Pancreas (tissue), 10 donors: ENCODE measurements at places on chromosomes 5 and 9.
A peak's percentile ranks its signal among the peaks of the same experiment; 100 is the strongest.

- DNase-seq, result no peak
- no peaks in the 10 kb centered on the region for H3K4me1 ChIP-seq
- no peak overlapping the region for H3K4me3 ChIP-seq
- no peaks in the 10 kb centered on the region for H3K36me3 ChIP-seq
Measured at GRCh38 chr9:74120470-74120869, 376.7 kb upstream of the RORB start.

DNA sequence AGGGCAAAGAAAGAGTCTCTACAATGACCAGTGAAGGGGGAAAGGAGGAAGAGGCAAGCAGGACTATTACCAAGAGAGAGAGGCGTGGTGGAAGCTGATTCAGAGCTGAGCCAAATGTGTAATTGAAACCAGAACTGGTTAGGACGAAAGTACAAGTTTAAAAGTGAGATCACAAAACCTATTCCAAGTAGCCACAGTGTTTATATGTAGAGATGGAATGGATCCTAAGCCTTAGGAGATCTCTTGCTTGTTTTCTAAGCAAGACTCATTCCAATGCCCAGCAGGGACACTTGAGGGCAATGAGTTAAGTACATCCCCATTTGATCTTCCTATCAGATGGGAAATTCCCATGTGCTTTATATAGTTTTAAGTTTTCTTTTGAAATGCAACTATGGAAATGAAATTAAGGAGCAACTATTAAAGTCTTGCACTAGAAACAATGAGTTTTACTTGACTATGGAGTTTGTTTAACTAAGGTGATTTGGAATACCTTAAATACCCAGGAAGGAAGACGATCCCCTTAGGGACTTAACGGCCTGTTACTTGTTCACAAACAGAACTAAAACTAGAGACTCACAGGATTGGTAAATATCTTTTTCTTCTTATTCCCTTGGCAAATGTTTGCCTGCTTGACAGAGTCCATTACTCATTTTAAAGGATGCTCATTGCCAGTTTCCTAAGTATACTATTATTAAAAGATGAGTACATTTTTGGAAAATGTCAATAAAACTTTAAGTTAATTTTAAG lies 51.1 kb upstream of the SNX2 start:
- no peaks in the 10 kb centered on the region for H3K27me3 ChIP-seq
- H3K4me1 ChIP-seq, result no peaks in the 10 kb centered on the region
- DNase-seq, result no peak
- no peak overlapping the region for H3K4me3 ChIP-seq
- H3K36me3 ChIP-seq, result no peaks in the 10 kb centered on the region

DNA sequence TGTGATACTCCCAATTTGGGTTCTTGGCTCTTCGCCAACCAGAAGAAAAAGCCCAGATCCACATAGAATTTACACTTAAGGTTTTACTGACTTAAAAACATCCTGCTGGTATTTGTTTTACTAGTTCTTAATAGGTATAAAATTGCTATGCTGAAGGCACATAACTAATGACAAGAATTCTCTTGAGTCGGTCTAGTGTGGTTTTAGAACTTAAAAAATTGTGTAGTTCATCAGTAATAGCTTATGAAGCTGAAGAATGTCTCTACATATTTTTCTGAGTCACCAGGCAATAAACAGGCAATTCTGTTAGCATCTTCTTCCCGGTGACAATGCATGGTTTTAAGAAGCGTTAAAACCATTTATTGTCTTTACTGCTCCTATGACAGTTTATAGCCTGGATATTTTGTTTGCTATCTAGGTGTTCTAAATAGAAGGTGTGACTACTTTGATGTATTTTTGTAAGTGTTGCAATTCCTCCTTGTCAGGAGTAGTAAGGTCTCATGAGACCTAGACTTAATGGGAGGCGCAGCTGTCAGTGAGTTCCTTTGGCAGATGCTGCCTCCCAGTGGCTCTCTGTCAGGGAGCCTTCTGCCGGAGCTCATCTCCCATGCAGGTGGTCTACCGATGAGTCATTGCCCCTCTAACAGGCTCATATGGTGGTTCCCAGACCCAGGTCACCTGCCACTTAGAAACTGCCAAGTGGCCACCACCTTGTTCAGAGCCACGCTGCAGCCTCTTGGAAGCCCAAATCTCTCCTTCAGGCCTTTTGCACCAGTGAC lies 173.8 kb downstream of the MAST4 start:
- H3K4me3 ChIP-seq, result no peak overlapping the region
- no peaks in the 10 kb centered on the region for H3K4me1 ChIP-seq
- no peaks in the 10 kb centered on the region for H3K36me3 ChIP-seq
- H3K27ac ChIP-seq, result no peak overlapping the region
- H3K27me3 ChIP-seq, result no peaks in the 10 kb centered on the region

DNA sequence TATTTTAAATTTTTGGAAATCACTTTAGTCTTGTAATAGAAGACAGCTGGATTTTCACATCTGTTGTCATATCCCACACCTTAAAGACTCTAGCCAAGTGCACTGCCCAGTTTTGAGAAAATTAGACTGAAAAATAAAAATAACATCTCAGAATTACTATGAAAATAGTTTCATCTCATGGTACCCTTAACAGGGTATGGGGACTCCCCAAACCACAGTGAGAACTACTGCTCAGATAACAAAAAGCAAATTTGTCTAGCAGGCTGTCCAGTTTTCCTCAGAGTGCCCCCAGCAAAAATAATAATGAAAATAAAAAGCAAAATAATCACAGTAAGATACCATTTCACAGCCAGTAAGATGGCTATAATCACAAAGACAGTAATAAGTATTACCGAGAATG lies 6.5 kb downstream of the UBQLN1 start:
- no peak for DNase-seq
- no peaks in the 10 kb centered on the region for H3K36me3 ChIP-seq
- no peaks in the 10 kb centered on the region for H3K27me3 ChIP-seq
- no peak overlapping the region for H3K27ac ChIP-seq

- H3K36me3 ChIP-seq, result no peaks in the 10 kb centered on the region
- H3K4me3 ChIP-seq, result peak overlapping the region; percentile 33
- H3K4me1 ChIP-seq, result no peaks in the 10 kb centered on the region
- no peak for DNase-seq
- H3K27me3 ChIP-seq, result no peaks in the 10 kb centered on the region
Measured at GRCh38 chr9:95516221-95516733, 494 bp downstream of the PTCH1 start.

- no peak overlapping the region for H3K4me3 ChIP-seq
- no peak overlapping the region for H3K27ac ChIP-seq
- no peak for DNase-seq
- H3K36me3 ChIP-seq, result no peaks in the 10 kb centered on the region
- H3K4me1 ChIP-seq, result no peaks in the 10 kb centered on the region
Measured at GRCh38 chr5:101720033-101720432, 576.1 kb downstream of the SLCO4C1 start.

GRCh38 chr5:26024774-26025173 lies 1013.6 kb downstream of the CDH9 start:
- H3K4me3 ChIP-seq, result no peak overlapping the region
- H3K36me3 ChIP-seq, result no peaks in the 10 kb centered on the region
- H3K27ac ChIP-seq, result no peak overlapping the region

DNA sequence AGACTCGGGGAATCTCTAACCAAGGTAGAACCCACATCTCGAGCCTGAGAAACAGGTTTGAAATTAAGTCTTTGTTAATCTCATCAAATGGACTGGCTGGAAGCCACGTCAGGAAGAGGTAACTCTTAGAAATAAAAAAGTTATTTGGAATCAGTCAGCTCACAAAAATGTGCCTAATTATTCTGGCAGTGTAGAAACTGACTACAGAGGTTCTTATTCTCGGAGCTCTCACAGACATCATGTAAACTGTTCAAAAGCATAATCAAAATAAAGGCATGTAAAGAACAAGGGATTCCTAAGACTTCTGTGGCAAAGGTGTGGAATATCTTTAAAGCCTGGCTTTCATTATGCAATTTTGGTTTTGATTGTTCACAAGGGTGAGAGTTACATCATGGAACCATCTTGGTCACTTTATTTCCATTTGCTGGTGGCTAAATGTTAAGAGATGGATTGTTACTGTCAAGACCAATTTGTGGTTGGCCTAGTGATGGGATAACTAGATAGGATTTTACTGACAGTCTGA lies 85.1 kb downstream of the OTULIN start:
- peaks cover 5% of the 10 kb centered on the region for H3K36me3 ChIP-seq
- no peak overlapping the region for H3K27ac ChIP-seq
- no peak overlapping the region for H3K4me3 ChIP-seq
- H3K27me3 ChIP-seq, result no peaks in the 10 kb centered on the region

DNA sequence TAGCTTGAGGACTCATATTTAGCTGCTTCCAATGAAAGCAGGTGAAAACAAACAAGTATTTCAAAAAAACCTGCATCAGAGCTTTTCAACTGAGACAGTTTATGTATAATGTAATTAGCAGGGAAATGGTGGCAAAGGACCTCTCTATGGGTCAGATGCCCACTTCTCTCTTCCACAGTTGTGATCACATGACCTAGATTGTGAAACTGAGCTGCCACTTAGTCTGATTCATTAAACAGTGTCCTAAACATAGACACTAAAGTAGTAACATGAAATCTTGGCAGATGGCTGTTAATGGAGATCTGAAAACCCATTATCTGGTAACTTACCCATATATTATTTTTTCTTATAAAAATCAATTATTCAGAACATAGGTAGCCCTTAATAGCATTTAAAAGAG lies 663.6 kb upstream of the RIOK2 start:
- H3K27me3 ChIP-seq, result no peaks in the 10 kb centered on the region
- H3K4me3 ChIP-seq, result no peak overlapping the region

DNA sequence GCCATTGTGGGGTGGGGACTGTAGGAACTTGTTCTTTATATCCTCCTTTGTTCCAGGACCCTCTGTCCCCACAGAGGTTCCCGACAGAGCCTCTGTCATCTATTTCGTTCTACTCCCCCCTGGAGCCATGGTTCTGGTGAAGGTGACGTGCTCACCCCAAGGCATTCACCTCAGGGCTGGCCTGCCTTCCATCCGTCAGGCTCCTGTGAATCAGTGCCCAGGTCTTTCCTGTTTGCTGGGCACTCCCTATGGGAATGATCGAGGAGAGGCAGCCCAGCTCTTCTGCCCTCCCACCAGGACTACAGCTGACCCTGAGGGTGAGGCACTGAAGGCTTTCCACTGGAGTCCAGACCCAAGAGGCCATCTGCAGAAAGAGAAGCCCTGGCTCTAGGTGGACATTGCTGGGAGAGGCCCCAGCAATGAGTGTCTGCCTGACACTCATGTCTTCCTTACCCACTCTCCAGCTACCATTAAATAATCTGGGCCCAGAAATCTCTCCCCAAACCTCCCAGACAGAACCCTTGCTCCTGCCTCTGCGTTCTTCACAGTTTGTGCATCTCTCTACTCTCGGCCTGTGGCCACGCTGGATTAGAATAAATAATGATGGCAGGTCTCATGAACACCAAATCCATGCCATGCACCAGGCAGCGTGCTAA lies 214.2 kb downstream of the FSTL4 start:
- no peaks in the 10 kb centered on the region for H3K4me1 ChIP-seq
- no peaks in the 10 kb centered on the region for H3K36me3 ChIP-seq
- no peak overlapping the region for H3K4me3 ChIP-seq
- no peak overlapping the region for H3K27ac ChIP-seq

DNA sequence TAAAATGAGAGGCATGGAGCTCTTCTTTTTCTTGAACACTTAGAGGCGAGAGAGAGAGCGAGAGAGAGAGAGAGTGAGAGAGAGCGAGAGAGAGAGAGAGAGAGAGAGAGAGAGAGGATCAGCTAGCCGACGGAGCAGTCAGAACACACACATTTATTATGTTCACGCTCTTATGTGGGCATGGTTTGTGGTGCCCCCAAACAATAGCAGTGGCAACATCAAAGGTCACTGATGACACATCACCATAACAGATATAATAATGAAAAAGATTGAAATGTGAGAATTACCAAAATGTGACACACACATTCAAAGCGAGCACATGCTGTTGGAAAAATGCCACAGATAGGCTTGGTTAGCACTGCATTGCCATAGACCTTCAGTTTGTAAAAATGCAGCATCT lies 116.1 kb downstream of the KDM4C start:
- H3K4me3 ChIP-seq, result no peak overlapping the region
- H3K36me3 ChIP-seq, result no peaks in the 10 kb centered on the region
- H3K27me3 ChIP-seq, result no peaks in the 10 kb centered on the region
- H3K27ac ChIP-seq, result no peak overlapping the region

- no peaks in the 10 kb centered on the region for H3K4me1 ChIP-seq
- peaks cover 6% of the 10 kb centered on the region for H3K36me3 ChIP-seq
- H3K4me3 ChIP-seq, result no peak overlapping the region
- no peak for DNase-seq
Measured at GRCh38 chr5:73892218-73892617, 266.2 kb downstream of the ARHGEF28 start.

DNA sequence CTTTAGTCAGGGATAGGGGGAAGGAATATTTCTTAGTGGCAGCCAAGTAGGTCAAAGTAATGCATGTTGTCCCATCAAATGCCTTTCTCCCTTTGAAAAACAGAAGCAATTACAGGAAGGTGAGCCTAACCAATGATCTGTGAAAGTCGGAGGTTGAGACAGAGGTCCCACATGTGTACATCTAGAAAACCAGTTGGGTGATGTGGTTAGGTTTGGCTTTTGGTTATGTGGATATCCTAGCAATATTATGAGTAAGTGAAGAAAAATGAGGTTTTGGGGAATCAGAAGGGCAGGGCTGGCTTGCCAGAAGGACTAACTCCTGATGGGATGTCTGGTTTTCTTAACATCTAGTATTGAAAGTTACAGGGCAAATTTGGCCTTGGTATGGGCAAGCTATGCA lies 63.4 kb upstream of the PALM2AKAP2 start:
- DNase-seq, result no peak
- H3K27ac ChIP-seq, result no peak overlapping the region
- H3K4me1 ChIP-seq, result no peaks in the 10 kb centered on the region

- H3K36me3 ChIP-seq, result no peaks in the 10 kb centered on the region
- peak overlapping the region; percentile 42 for H3K27ac ChIP-seq
- no peak for DNase-seq
- H3K4me1 ChIP-seq, result peaks cover 51% of the 10 kb centered on the region
Measured at GRCh38 chr9:87570000-87570908, 72.6 kb downstream of the DAPK1 start.

- H3K4me3 ChIP-seq, result no peak overlapping the region
- H3K27me3 ChIP-seq, result no peaks in the 10 kb centered on the region
- H3K36me3 ChIP-seq, result no peaks in the 10 kb centered on the region
- no peaks in the 10 kb centered on the region for H3K4me1 ChIP-seq
Measured at GRCh38 chr9:76891874-76892273, 14.0 kb downstream of the PRUNE2 start.

DNA sequence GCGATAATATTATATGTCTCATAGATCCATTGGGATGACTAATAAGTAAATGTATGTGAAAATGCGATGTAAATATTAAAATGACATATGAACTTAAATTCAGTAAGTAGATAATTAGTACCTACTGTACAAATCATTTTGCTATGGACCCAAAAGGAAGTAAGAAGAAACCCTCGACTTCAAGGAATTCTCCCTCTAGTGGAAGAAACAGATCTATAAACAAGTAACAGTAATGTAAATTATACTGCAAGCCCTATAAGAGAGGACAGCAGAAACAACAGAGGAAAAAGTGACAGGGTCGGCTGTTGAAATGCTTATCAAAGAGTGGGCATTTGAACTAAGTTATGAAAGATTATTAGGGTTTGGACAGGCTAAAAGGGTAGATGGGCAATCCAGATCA lies 320.3 kb downstream of the DMAC1 start:
- H3K4me1 ChIP-seq, result no peaks in the 10 kb centered on the region
- H3K36me3 ChIP-seq, result no peaks in the 10 kb centered on the region
- no peak overlapping the region for H3K4me3 ChIP-seq

GRCh38 chr9:137309368-137310188 lies 7.5 kb upstream of the NRARP start:
- no peaks in the 10 kb centered on the region for H3K36me3 ChIP-seq
- no peak overlapping the region for H3K4me3 ChIP-seq
- no peaks in the 10 kb centered on the region for H3K27me3 ChIP-seq
